ENCODE measurements at places on chromosomes 2 and 18.

DNA sequence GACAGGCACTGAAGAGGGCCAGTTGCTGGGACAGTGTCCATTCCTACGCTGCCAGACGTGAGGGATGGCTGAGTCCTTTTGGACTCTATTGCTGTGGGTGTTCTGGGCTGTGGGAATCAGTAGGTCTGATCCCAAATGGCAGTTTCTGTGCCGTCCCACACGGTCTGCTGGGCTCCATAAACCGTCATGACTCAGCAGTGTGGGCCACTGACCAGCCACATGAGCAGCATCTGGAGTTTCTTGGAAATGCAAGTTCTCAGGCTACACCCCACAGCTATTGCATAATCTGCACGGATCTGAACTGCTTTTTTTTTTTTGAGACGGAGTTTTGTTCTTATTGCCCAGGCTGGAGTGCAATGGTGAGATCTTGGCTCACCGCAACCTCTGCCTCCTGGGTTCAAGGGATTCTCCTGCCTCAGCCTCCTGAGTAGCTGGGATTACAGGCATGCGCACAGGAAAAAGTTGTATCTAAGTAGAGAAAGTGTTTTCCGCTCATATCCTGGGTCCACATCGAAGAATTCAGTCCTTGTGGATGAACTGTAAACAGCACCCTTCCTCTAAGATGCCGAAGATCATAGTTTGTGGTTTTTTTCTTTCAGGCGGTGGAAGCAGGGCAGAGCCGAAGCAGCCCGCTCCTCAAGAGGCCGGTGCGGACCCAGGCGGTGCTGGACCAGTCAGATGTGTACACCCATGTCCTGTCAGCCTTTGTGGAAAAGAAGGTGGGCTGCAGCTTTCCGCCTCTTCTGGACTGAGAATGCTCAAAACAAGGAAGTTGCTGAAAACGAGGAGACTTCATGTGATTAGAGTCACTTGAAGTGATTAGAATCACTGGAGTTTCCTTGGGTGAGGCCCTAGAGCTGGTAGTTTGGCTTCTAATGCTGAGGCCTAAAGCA is 25.5 kb downstream of the RMC1 start:
- DNase-seq = no peak

- no peak for DNase-seq
Measured at GRCh38 chr2:139162957-139163356, 382.8 kb upstream of the NXPH2 start.

DNA sequence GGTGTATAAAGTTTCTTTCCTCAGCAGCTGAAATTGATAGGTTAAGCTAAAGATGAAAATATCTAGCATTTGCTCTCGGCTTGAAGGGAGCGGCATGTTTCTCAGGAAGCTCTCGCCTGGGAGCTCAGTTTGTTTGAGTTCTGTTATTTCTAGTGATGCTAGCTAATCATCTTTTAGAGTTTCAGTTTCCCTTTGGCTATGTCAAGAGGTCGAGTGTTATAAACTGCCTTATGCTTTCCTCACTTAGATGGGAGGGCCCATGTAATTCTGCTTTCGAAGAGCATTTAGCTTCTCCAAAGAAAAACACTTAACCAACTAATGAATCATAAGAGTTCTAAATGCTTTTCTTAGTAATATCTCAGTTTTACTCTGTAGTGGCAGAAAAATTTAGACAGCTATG is 33.6 kb downstream of the PLCL1 start:
- DNase-seq = no peak

GRCh38 chr2:203021991-203022390 is 7.3 kb downstream of the NBEAL1 start:
- no peak for DNase-seq

GRCh38 chr2:144424559-144425240 is 95.2 kb downstream of the ZEB2 start:
- DNase-seq = no peak
